ENCODE measurements at places on chromosomes 12 and 14.

- no peak for DNase-seq
These were observed 9.8 kb upstream of the GMFB start for GRCh38 chr14:54498579-54498978.

DNA sequence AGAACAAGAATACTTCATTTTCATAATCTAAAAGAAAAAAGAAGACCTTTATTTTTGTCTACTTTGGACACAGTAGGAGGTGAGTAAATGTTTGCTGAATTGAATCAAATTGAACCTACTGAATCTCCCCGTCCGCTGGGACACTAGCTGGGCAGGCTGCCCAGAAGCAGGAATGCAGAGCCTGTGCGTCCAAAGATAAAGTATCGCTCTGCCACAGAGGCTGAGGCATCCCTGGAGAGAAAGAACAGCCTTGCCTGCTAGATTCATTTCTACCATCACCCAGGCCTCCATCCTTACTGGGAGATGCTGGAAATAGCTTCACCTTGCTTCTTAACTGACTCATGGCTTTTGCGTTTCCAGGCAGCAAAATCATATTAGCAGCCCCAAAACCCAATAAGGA, 64.1 kb upstream of the TSPAN11 start:
- no peak for DNase-seq

- no peak for DNase-seq
These were observed 694.5 kb downstream of the VRK1 start for GRCh38 chr14:97491697-97492096.

- DNase-seq, result peak; percentile 31
These were observed at the start of gene STAT6 for GRCh38 chr12:57111031-57111734. TSS of gene STAT6 (minus strand) at chr12:57111362. CDS start at chr12:57108278, 3,084 bp downstream.

GRCh38 chr12:50563434-50563787, 58.6 kb downstream of the DIP2B start:
- no peak for DNase-seq

DNA sequence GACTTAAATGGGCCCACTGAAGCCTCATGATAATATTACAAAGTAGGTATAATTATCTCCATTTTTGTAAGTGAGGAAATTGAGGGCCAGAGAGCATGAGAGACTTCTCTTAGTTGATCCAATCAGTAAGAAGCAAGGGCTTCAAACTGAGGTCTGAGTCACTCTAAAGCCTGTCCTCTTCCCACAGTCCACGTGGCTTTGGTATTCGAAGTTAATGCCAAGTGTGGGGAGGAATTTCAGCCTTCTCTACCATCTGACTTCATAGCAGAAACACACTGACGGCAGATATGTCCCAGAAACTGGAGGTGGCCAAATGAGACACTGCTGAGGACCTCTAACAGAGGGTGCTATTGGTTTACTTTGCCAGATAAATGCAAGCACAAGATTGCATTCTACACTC, 114.4 kb upstream of the OVCH1 start:
- DNase-seq, result no peak

DNA sequence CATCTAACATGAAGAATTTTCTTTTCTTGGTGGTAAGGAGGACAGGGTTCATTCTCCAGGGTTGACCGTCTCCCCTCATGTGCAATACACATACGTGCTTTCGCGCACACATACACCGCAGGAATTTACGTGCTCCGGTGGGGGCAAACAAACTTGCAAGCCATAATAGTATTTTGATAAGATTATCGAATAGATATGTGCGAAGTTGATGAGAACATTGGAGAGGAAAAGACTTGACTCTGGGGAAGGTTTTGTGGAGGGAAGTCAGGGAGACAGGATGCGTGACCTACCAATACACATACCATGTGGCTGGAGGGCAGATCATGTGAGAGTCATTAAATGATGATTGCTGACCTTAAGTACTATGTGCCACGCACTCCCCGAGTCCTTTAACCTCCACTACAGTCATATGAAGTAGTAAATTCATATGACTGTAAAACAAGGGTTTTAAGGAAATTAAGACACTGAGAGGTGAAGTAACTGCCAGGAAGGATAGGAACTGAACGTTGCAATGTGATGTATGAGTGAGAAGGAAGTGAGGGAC, 921 bp downstream of the RAD51B start:
- DNase-seq, result peak; percentile 41

GRCh38 chr12:40226705-40227104, 1.9 kb downstream of the LRRK2 start:
- no peak for DNase-seq

DNA sequence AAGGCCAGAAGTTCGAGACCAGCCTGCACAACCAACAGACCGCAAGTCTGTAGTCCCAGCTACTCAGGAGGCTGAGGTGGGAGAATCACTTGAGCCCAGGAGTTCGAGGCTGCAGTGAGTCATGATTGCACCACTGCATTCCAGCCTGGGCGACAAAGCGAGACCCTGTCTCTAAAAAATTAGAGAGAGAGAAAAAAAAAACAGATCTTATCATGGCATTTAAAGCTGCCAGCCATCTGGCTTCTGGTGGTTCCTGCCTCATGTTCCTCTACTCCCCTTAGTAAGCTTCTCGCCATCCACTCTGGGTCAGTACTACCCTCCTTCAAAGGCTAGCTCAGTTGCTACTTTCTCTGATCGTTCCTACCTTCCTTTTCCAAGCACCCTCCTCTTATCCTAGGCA, 16.1 kb downstream of the CLSTN3 start:
- DNase-seq, result no peak

DNA sequence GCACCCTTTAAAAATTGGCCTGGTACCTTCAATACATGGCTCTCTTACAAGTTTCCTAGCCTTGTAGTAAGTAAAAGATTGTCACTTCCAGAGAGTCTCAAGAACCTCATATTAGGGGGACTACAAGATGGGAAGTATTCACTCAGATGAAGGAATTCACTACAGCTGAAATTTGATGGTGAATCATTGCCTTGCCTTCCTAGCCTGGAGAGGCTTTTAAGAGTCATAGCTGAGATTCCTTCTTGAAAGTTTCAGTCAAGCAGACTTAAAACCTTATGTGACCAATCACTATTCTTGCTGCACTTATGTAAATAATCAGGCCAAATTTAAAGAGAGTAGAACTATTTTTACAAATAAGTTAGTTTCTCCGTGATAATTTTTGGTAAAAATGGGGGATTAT, 451.6 kb downstream of the TRHDE start:
- DNase-seq, result no peak

GRCh38 chr12:58347188-58347587, 405.8 kb downstream of the ATP23 start:
- DNase-seq, result no peak

All from KG1 (cell line).